Stimulated activated CD8-positive, alpha-beta memory T cell treated with anti-CD3 and anti-CD28 coated beads, Interleukin-2, amount 100 ng/mL, for 1 hour (primary cell): ENCODE measurements at places on chromosomes 1 and 21.

- no peak for DNase-seq
Measured at GRCh38 chr1:210223226-210223904, 9.2 kb upstream of the SERTAD4 start.

DNA sequence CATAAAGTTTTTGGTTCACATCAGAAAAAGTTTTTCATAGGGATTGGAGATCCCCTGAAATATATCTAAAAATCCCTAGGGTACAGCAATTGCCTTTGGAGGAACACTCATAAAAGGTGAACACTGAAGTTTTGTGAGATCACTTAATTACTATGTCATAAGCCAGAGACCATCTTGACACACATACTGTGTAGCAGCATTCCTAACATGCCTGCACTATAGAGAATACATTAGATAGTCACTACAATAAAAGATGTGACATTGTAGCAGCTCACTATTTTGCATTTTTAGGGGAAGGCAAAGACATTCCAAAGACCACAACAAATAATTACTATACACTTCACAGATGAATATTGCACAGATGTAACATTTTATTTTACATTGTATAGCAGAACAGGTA, 779.9 kb downstream of the KCNT2 start:
- DNase-seq, result no peak

- DNase-seq, result no peak
Measured at GRCh38 chr1:175514387-175514953, 228.9 kb downstream of the TNR start.

DNA sequence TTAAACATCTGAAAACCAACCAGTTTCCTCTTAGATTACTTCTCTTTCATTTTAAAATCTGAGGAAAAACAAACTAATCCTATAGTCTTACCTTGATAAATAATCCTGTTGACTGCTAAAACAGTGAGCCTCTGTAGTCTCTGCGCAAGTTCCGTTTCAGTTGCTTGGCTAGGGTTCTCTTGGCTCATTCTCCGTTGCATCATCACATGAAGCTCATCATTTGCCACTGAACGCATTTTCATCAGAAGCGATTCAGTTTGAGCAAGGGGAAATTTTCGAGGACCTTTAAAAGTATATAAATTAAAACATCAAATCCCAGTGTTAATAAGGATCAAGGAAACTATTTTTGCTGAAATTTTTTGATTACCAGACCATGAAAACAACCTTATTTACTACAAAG, 96.7 kb upstream of the GNG4 start:
- DNase-seq, result no peak

- DNase-seq, result no peak
Measured at GRCh38 chr1:36709869-36710481, 227.3 kb upstream of the CSF3R start.

DNA sequence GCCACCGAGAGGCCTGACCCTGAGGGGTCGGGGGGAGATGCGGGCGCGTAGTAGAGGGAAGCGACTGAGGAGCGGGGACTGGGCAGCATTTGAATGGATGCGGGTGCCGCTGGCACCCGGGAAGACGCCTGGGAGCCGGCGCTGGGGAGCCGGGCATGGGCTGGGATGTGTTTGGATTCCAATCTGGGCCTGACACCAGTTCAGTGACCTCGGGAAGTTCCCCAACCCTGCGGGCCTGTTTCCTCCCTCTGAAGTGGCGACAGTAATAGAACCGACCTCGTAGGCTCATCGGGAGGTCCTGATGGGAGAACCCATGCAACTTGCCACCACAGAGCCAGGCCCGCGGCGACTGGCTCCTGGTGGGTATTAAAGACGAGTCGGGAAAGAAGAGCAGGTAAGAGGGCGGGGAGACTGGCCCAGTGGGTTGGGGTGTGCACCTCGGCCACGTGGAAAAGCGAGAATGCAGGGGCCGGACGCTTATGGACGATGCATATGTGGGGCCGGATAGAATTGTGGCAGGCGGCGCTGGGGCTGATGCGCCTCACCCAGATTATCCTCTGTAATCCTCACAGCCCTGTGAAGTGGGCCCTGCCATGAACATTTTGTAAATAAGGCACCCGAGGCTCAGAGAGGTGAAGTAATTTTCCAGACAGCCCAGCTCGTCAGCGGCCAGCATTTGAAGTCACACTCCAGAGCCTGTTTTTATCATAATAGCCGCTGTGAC, 105.8 kb downstream of the SLC16A1 start:
- no peak for DNase-seq

GRCh38 chr1:100229681-100230443, 19.8 kb downstream of the DBT start:
- DNase-seq, result no peak

DNA sequence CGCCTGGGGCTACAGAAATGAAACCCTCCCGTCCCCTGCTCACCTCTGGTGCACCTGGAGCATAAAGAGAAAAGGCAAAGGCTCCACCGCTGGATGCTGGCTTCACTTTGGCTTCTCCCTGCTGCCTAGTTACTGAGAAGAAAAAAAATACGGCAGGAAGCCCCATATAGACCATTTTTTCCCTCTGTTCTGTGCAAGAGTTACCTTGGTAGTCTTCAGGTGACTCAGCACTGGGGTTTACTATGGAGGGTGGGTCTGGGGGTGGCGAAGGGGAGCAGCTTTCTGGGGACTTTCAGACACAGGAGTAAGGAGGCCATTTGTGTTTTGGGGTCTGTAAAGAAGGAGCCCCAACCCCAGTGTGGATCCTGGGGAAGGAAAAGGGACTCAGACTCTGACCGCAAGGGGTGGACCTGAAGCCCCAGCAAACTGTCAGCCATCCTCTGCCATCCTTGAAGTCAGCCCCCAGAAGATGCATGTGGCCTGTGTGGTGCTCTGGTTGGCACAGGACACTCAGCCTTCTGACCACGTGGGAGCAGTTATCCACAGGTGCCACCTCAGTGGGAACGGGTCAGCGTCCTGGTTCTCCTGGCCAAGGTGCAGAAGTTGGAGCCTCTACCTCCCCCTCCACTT, 25.9 kb upstream of the EPS8L3 start:
- no peak for DNase-seq

- DNase-seq, result no peak
Measured at GRCh38 chr1:32241001-32241763, 5.8 kb upstream of the FAM167B start.

GRCh38 chr1:20380175-20380574, 89.5 kb downstream of the VWA5B1 start:
- no peak for DNase-seq

DNA sequence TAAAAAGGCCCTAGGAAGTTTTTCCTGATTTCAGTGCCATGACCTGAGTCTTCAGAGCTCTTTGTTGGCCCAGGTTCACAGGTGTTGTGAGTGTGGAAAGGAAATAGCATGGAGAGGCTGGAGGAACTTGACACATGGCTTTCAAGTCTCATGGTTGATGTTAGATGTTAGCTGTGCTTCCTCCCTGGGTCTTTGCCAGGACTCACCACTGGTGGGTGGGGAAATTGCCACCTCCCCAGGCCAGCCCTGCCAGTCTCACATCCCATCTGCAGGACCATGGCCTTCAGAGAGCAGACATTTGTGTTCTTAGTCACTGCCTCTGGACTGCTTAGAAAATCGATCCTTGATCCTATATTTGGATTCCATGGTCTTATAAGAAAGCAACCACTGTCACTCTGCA, 383.2 kb downstream of the DISC1 start:
- DNase-seq, result no peak

DNA sequence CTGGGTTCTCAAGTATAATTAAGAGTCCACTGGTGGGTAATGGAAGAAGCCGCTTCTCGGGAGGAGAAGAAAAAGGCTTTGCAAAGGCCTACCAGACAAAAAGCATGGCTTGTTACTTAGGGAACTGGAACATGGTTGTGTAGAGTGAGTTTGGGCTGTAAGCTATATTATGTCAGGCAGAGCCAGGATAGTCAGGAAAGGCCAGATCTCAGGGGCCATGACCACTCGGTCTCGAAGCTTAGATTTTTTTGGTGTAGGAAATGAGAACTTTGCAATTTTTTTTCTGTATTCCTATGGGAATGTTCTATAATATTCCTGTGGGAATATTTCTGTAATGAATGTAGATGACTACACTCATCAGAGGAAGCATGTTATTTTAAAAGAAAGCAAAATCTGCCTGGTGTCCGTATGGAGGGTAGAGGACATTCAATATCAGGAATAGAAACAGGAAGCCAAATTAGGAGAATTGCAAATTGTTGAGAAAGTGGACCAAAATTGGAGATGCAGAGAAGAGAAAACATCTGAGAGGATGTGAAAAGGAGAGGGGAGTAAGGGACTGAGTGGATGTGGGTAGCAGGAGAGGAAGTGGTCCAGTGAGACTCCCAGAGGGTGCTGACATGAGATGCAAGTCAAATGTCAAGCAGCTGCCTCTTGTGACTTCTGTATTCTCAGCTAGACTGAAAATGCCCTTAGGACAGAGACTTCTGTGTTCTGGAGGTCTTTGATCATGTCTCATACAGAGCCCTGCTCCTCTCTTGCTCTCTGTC, 45.2 kb upstream of the HAO2 start:
- DNase-seq, result no peak

DNA sequence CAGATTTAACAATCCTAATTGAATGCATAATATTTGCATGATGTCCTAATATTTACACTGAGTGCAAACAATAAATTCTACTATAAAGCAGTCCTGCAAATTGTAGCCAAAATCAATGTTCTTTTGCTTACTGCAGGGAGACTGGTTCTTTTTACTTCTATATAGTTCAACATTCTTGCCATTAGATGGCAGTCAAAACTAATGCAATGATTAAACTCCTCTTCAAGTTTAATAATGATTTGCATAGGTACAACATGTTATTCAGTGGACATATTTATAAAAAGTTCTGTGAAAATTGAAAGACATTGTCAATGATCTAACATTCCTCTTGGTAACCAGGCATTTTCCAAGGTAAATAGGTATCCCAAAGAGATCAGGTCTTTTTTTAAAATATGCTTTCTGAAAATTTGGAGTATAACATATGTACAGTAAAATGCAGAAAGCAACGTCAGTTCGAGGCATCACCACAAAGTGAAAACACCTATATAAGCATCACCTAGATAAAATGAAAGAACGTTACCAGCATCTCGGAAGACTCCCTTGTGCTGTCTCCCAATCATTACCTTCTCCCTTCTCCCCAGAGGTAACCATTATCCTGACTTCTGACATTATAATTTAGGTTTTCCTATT, 9.8 kb upstream of the FNBP1L start:
- no peak for DNase-seq

GRCh38 chr1:244165701-244166100, 114.6 kb downstream of the ZBTB18 start:
- DNase-seq, result no peak

GRCh38 chr1:27388337-27389005, 4.0 kb upstream of the GPR3 start:
- DNase-seq, result peak; percentile 58

- no peak for DNase-seq
Measured at GRCh38 chr1:181175356-181175910, 86.9 kb downstream of the IER5 start.
